ENCODE measurements at places on chromosomes 1 and 21.

GRCh38 chr1:161379071-161379470 lies 11.4 kb upstream of the CFAP126 start:
- peak; percentile 88 for DNase-seq

DNA sequence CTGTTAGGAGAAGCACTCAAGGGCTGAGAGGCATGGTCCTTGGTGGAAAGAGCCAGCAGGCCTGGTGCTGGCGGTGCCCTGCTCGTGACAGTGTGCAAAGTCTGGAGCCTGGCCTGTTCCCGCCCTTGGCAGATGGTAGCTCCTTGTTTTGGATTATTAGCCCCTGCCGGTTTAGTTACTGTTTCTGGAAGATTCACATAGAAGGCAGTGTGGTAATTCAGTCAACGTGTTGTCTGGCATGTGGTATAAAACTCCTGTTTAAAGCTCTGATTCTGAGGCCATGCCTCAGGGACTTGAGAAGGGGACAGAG lies 6.8 kb downstream of the PKNOX1 start:
- DNase-seq, result no peak

- peak; percentile 44 for DNase-seq
Observed at GRCh38 chr1:42034426-42034825, 115.7 kb upstream of the HIVEP3 start.

DNA sequence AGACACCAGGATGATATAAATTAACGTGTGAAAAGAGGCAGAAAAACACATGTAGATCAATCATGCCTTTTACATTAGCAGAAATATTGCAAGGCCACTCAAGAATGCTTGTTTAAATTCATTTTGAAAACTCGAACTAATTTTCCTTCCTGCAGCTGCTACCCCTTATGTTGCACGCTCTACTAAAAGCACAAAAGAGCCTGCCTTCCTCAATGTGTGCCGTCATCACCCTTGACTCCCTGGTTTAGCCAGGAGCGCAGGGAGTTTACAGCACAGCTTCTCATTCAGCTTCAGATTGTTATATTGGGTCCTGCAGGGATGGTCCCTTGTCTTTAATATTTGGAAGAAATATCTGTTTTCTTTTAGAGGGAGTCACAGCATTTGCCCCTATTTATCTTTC lies 10.1 kb upstream of the ST6GALNAC5 start:
- no peak for DNase-seq

- DNase-seq, result no peak
Observed at GRCh38 chr21:36994501-36995158, 11.9 kb upstream of the RIPPLY3 start.

GRCh38 chr1:239253032-239253431 lies 133.3 kb upstream of the CHRM3 start:
- DNase-seq, result peak; percentile 17

- DNase-seq, result peak; percentile 12
Observed at GRCh38 chr1:80441664-80442063, 1359.1 kb upstream of the ADGRL2 start.

- DNase-seq, result no peak
Observed at GRCh38 chr1:74057719-74058118, 140.3 kb downstream of the LRRIQ3 start.

DNA sequence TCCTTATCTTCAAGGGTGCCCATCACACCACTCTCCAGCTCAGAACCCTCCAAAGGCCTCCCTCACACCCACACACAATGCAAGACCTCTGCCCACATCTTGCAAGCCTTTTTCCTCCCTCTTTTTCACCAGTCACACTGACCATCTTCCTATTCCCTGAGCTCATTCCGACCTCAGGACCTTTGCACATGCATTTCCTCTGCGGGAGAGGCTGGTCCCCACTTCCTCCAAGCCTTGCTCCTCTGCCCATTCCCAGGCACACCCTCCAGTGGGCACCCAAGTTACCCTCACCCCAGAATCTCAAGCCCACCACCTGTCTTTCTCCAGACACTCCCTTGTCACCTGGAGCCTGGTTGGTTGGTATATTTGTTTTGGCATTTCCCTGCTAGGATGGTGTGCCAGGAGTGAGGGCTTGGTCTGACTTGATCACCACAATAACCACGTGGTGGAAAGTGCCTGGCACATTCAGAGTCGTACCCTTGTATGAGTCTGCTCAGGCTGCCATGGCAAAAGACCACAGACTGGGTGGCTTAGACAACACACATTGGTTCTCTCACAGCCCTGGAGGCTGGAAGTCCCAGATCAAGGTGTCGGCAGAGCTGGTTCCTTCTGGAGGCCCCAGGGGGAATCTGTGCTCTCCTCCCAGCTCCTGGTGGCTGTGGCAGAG lies 13.2 kb downstream of the MX2 start:
- DNase-seq, result no peak

DNA sequence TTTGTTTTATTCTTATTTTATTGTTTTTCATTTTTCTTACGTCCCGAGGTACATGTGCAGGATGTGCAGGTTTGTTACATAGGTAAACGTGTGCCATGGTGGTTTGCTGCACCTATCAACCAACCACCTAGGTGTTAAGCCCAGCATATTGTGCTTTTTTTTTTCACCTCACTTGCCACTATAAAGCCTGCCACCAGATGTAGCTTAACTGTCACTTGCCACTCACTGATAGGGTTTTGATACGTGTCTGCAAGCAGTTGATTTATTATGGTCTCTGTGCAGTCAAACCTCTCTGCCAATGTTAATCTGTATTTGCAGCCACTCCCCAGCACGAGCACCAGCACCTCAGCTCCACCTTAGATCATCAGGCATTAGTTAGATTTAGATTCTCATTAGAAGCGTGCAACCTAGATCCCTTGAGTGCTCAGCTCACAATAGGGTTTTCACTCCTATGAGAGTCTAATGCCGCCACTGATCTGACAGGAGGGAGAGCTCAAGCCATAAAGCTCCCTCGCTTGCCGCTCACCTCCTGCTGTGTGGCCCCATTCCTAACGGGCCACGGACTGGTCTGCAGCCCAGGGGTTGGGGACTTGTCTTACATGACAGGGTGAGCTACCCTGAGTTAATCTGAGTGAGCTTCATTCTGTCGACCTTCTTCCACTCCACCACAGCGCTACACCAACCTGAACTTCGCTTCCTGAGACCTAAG lies 17.9 kb upstream of the ABCG1 start:
- no peak for DNase-seq

- DNase-seq, result no peak
Observed at GRCh38 chr1:34366875-34367624, 190.3 kb downstream of the C1orf94 start.

- peak; percentile 86 for DNase-seq
Observed at GRCh38 chr1:80064524-80064923, 1058.0 kb upstream of the ADGRL4 start.

Data from DMS53 (cell line).